Thymus (tissue), 14 donors: ENCODE measurements at places on chromosomes 6 and 20.

DNA sequence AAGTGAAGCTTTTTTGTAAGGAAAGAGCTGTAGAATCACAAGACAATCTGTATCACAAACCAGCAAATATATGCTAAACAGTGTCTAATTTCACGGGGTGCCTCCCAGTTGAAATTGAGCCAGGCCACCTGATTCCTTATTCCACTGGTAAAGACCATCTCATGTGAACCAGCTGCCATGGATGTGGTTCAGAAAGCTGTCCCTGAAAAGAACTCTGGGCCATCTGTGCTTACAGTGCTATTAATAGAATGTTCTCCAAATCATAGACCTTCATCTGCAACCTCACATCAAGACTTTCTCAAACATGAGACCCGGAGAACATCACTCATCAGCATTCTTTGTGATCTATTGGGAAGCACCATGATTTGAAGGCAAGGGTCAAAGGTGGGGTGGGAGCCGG, 89.7 kb downstream of the FBXO5 start:
- DNase-seq, result no peak

- no peak for DNase-seq
Observed at GRCh38 chr6:155186052-155186658, 77.7 kb upstream of the CLDN20 start.

DNA sequence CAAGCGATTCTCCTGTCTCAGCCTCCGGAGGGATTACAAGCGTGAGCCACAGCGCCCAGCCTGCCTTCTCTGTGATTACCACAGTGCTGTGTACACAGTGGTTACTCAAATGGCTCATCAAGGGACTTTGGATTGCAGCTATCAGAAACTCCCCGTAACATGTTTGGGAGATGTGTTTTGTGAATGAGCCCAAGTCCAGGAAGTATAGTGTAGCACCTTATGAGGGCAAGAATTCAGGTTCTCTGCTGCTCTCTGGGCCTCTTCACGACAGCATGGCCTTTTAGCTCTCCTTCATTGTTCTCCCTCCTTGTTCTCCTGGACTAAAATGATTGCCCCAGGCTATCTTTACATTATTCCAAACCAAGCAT, 34.1 kb upstream of the RPL7L1 start:
- DNase-seq, result no peak

DNA sequence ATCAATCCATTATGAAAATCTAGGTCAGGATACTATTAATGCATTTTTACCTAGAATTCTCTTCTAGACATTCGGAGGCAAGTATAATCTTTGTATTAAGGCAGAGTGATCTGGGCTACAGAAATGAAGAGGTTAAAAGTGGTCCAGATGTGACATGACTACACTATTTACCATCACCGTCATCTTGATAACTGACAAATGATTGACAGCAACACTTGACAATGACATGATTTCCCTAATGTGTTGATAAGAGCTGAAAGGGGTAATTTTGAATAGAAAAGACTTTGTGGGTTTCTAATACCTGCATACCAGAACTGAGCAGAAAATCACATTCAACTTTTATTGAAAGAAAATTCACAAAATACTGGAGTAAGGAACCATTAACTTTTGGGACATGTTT, 718.9 kb upstream of the MAP3K7 start:
- no peak for DNase-seq

DNA sequence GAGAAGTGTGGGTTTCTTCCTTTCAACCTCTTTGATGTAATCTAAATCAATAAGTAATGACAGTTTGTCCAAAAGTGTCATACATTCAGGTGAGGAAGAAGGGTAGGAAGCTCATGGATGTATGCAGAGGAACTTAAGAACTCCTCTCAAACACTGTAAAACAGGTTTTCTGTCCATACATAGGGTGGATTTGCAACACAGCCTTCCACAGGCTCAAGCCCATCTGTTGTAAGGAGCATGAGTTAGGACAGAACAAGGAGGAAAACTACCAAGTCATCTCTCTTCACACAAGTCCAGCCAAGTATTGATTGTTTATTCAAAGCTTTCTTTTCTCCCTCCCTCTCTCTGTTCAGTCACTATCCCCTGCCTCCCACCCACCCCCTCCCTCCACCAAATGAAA, 49.0 kb upstream of the CDYL start:
- no peak for DNase-seq

DNA sequence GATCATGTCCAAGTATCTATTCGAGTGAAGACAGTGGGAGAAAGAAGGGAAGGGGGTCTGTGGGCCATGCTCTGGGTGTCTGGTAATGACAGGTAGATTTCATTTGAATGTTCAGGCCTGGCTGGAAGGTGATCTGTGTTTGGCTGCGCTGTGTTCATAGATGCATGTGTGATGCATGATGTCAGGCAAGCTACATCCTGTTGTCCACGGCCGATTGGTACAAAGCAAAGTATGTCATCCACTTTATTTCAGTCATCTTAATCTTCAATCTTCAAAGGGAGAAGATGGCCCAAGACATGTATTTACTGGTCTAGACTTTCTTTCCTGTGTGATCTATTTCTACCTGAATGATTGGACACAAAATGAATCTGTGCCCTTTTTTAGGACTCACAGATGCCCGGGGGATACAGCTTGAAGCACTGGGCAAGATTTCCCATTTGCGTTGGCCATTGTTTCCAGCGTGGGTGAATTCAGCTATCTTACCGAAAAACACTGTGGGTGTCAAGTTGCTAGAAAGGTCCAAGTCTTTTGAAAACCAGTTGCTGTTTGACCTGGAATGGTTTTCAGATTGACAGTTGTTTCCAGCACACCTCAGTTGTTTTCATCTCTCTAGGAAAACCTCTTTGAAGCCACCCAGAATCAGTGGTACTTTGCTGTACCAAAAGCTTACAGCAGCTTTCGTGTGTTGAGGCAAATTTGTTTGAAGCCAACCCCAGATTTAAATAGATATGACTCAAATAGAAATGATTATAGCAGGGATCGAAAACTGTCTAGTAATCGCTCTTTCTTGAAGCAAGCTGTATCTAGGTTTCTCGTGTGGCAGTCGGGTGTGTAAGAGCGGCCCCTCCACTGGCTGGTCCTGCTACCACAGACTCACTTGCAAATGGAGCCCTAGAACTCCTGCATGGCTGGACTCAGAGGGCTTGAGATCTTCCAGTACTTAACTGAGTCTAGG, 27.2 kb downstream of the DUSP22 start:
- no peak for DNase-seq

DNA sequence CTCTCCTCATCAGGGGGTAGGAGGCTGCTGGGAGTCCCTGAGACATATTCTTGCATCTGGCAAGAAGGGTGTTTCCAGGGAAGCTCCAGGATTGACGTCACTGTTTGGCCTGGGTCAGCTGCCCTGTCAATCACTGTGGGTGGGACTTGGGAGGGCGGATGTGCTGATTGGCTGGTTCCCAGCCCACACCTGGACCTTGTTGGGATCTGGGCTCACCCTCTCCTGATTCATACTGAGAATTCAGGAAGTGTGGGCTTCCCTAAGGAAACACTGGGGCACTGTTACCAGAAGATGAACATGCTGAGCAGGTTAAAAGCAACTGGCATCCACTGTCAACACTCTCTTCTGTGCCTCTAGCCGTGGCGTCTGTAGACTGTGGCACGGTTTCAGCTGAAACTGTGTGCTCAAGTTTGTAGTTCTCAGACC, 36.5 kb downstream of the CDH26 start:
- no peak for DNase-seq

- peak; percentile 36 for DNase-seq
Observed at GRCh38 chr20:38893565-38894090, 32.6 kb upstream of the FAM83D start.

GRCh38 chr6:107624541-107624940, 134.6 kb downstream of the SOBP start:
- DNase-seq, result no peak

DNA sequence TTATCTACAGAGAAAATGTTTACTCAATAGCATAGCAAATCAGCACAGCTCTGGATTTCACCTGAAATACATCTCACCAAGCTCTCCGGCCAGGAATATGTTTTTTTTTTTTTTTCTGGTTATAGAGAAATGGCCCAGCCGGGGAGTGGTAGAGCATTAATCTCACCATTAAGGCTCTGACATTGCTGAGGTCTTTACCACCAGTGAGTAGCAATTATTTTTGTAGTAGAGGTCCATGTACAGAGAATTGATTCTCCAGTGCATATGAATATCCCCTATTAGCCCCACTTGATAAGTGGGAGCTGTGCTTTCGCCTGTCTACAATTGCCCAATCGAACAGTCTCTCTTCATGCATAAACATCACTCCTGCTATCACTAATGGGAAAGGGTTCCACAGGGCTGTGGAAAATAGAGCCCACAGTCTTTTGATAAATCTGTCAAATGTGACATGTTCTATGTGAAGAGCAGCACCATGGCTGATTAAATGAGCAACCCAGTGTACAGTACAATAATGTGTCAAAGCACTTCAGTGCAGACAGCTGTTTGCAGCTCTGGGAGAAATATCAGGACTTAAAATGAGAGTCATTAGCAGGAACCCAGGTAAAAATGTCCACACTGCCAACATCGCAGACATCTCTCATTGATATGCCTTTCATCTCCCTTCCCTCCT, 227.1 kb upstream of the ID4 start:
- DNase-seq, result no peak

GRCh38 chr6:75098709-75099108, 107.1 kb downstream of the COL12A1 start:
- DNase-seq, result no peak

DNA sequence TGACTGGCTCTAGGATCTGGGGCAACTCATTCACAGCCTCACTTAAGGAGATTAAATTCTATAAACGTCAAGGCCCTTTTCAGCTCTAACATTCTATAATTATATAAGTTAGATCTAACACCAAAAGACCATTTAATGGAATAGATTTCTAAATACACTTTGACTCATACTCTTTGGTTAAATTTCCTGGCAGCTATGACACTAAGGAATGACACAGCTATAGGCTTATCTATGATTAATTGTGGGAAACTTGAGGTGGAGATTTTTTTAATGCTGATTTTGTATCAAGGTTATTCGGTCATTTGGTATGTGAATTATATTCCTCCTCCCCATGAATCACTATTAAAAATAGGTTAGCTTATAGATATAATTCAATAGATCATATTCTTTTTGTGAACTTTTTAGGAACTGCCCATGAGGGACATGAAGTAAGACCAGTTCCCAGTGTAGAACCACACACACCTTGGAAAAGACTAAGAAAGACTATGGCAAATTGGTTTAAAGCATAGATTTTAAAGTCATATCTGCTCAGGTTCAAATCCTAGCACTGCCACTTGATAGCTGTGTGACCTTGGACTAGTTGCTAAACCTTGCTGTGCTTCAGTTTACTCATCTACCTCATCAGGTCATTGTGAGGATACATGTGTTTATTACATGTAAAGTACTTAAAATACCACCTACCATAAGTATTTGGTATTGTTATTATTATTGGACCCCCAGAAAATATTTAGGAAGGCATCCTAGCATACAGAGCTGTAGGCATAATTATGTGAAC, 116.0 kb downstream of the CRYBG1 start:
- DNase-seq, result no peak

- DNase-seq, result no peak
Observed at GRCh38 chr6:1923449-1923848, 313.7 kb downstream of the FOXC1 start.

- no peak for DNase-seq
Observed at GRCh38 chr6:107108201-107108890, 7.0 kb downstream of the BEND3 start.

DNA sequence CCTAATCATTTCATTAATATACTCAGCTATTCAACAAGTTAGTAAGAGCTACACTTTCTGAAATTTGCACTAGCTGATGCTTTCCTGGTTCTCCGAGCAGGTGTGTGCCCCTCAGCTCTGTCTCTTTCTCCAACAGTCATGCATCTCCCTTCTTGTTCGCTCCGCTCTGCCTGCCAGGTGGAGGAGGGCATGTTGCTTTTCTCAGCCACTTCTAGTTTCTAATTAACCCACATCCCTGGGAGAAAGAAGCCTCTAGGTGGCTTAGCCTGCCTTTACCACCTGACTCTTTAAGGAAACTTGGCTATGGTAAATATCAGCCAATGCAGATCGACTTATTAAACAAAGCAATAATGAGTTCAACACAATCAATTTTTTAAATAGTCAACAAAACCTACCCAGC, 34.2 kb downstream of the LRFN2 start:
- DNase-seq, result no peak

DNA sequence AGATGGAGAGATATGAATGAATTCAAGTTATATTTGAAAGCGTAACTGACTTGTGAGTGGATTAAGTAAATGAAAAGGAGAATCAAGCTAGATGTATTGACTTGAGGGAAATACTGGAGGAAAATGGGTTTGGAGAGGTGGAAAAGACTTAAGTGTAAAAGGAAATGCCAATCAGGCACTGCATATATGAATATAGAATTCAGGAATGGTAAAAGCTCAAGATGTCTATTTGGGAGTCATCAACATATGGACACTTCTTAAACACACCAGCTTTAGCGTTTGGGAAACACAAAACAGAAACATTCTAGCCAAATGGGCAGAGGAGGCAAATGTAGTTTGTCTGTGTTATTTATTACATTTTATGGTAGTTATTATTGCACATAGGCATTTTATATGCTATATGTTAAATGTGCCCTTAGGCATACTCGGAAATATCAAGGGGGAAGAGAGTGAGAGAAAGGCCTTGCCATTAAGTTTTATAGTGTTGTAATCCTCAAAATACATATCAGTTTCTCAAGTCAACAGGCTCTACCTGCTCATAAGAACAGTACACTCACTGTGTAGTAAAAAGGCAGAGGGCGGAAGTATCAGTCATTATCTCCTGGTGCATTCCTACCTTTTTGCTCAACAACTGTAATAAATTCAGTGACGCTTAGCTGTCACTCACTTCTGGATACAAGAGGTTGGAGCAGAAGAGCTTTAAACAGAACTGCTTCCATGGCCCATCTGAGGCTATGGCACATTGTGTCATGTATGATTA, 33.7 kb upstream of the ME1 start:
- DNase-seq, result no peak

DNA sequence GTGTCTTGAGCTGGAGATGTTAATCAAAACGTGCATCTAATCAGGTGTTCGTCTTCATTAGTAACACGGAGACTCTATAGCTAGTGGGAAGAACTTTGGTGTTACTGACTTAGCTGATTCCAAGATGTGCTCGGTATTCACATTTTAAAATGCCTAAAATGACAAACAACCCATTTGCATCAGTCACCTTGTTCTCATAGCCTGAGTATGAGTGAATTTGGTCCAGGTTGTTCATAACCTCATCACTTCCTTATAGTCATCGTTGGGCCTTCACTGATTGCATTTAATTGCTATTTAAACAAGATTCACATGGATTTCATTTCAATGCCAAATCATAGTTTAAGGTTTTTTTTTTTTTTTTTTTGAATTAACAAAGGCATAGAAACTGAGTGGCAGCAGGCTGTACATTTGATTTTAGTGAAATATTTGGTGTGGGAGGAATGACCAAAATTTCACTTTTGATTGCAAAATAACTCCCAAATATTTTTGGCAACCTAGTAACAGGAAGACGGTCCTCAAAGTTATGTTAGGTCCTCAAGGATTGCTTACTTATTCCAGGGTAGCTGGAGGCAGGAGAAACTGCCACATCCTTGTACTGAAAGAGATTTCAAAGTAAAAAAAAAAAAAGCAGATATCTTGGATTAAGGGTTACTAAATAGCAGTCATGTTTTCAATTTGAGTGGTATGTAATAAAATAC, 104.7 kb downstream of the JARID2 start:
- DNase-seq, result no peak

GRCh38 chr20:24096864-24097450, 108.4 kb upstream of the GGTLC1 start:
- DNase-seq, result no peak

- no peak for DNase-seq
Observed at GRCh38 chr6:152598421-152598820, 38.7 kb downstream of the SYNE1 start.
